ENCODE measurements at places on chromosomes 13 and 19.

- peak; percentile 10 for DNase-seq
Observed at GRCh38 chr13:35866801-35867200, 264.4 kb downstream of the DCLK1 start.

- no peak for DNase-seq
Observed at GRCh38 chr19:48454150-48454730, 1.1 kb upstream of the KCNJ14 start.

DNA sequence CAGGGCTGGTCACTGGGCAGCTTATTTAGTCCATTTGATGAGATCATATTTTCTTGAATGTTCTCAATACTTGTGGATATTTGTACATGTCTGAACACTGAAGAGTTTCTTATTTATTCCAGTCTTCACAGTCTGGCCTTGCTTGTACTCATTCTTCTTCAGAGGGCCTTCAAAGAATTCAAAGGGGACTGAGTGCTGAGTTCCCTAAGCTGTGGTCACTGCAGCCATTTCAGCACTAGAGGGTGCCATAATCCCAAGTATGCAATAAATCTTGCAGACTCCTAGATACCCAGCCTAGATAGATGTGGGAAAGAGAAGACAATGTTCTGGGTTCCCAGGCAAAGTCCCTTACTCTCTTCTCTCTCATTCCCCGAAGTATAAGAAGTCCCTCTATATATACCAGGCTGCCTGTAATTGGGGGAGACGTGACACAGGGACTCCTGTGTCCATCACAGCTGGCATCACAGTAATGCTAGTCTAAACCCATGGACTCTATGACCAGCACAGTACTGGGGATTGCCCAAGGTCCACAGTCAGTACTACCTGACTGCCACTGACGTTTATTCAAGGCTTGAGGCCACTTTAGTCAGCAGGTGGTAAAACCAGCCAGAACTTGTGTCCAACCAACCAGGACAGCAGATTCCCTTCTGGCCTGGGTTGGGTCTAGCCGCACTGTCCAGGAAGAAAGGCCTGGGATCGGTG lies 8.9 kb upstream of the VN1R1 start:
- DNase-seq, result no peak

DNA sequence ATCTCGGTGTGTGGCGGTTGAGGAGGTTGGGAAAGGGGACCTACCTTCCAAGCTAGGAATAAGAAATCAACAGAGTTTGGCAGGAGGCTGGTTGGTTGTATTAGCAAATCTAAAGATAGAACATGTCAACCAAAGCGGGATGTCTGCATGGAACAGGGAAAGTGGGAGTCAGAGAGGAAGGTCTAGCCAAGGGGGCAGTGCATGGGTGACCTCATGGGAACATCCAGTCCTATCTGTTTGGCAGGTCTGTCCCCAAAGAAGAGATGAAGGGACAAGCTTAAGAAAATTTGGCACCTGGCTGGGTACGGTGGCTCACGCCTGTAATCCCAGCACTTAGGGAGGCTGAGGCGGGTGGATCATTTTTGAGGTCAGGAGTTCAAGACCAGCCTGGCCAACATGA lies 118.7 kb upstream of the TSC22D1 start:
- no peak for DNase-seq

DNA sequence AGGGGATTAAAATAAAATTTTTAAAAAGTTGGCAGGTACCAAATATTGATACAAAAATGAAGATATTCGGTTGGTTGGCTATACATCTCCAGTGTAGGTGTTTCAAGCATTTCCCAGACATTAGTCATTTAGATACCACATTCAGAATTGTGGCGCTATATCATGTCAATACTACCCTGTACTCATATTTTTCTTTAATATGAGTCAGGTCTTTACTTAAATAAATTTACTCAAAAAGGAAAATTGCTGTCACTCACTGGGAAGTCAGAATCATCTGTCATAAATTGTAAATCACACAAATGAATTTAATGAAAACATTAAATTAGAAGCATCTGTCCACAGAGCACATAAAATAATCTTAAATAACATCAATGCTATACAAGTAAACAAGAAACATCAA lies 134.2 kb downstream of the TSHZ3 start:
- peak; percentile 54 for DNase-seq

DNA sequence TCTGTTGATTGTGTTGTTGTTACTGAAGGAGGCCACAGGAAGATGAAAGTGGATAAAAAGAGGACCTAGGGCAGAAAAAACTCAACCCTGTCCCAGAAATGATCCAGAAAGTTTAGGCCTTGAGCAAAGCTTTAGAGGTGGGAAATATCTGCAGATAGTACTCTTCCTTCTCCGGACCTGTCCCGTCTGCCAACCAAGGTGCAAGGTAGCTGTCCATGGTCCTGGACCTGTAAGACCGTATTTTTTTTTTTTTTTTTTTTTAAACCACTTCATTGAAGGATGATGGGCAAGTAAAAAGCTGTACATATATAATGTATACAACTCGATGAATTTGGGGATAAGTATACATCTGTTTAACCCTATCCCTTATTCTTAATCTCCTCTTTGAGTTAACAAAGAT lies 225.9 kb downstream of the OLFM4 start:
- DNase-seq, result peak; percentile 1

- DNase-seq, result no peak
Observed at GRCh38 chr19:48405850-48406249, 12.4 kb downstream of the GRIN2D start.

DNA sequence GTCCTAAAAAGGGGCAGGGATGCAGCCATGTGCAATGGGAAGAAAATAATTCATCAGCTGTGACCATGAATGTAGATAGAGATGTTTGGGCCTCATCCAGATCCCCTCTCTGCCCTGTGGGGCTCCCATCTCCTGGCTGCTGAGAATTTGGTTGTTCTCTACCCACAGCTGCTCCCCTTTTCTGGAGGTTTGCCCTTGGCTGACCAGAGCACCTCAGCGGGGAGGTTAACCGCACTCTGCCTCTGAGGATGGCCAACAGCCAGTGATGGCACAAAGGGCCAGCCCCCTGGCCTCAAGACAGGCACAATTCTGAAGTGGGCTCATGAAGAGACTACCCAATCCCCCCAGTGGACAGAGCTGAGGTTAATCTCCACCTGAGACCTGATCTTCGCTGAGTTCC lies 61.5 kb upstream of the SERP2 start:
- DNase-seq, result no peak

DNA sequence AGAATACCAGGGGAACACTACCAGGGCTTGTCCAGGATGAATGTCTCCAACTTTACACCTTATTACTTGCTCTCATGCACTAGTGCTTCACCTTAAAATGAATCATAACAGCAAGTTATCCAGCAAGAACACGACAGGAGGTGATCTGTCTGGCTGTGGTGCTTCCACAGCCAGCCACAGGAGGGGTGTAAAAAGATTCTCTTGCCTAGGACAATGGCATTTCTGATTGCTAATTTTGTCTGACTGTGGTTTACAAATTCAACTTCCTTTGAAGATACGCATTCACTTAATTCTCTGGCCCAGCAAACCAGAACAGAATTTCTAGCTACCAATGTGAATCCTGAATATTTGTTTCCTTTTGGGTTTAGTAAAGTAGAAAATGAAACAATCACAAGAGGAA lies 23.1 kb upstream of the COG3 start:
- DNase-seq, result no peak

GRCh38 chr13:105278943-105279381 lies 1256.5 kb downstream of the EFNB2 start:
- no peak for DNase-seq

- no peak for DNase-seq
Observed at GRCh38 chr13:44669534-44669933, 93.4 kb upstream of the TSC22D1 start.

DNA sequence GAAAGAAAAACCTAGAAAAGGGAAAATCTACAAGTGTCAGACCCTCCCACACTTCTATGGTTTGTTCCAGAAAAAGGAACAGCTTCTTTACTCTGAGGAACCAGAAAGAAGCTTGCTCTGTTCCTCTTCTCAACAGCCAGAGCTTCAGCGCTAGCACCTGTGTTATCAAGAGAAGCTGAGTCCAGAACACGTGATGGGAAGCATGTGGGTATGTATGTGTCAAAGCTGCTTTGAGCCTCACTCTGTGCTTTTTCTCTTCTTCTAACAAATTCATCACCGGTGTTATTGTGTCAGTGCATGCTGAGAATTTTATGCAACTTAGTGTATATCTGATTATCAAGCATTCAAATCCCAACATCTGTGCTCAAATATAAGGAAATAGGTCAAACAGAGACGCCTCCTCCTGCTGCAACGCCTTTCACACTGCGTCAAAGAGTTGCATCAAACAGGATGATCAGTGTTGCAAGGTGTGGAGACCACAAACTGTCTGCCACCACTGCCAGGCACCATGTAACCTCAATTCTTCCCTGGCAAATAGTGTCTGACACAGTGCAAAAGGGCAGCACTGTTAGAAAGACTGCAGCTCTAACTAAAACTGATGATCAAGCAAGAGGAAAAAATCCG lies 83.9 kb downstream of the LRRC63 start:
- DNase-seq, result peak; percentile 75

DNA sequence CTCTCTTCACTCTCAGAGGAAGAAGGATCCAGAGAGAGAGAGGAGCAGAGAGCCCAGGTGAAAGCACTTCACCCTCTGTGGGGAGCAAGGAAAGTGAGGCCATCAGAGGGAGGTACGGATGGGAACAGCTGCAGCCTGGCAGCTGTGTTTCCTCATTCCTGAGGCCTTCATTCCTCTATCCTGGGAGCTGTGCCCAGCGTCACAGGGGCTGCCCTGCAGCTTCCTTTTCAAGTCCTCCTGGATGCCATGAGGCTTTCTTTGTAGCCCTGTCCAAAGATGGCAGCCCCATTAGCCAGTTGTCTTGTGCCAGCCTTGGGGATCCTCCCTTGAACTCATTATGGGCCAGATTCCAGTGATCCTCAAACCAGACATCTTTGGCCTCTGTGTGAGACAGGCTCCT lies 76.8 kb upstream of the PCDH8 start:
- DNase-seq, result no peak

DNA sequence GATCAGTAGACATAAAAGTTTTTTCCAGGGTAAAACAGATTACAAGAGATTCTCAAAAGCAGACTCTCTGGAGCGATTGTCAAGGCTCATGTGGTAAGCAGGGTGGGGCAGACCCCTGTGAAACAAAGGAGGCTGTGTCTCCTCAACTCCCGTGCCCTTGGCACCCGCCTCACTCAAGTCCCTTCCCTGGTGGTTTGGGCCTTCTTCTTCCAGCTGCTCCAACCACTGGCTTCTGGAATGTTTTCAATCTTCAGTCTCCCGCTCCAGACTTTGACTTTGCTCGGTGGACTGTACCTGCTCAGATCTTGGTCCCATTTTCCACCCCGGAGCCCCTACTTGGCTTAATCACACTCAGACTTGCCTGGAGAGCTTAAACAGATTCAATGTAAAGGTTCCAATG lies 74.8 kb upstream of the STK24 start:
- no peak for DNase-seq

DNA sequence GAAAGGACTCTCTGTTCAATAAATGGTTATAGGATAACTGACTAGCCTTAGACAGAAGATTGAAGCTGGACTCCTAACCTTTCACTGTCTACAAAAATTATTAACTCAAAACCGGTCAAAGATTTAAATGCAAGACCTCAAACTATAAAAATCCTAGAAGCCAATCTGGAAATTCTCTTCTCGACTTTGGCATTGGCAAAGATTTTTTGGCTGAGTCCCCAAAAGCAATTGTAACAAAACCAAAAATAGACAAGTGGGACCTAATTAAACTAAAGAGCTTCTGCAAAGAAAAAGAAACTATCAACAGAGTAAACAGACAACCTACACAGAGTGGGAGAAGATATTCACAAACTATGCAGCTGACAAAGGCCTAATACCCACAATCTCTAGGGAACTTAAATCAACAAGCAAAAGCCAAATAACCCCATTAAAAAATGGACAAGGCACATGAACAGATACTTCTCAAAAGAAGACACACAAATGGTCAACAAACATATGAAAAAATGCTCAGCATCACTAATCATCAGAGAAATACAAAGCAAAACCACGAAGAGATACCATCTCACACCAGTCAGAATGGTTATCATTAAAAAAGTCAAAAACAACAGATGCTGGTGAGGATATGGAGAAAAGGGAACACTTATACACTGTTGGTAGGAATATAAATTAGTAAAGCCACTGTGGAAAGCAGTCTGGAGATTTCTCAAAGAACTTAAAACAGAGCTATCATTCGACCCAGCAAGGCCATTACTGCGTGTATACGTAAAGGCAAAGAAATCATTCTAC lies 266.3 kb downstream of the DNAJC15 start:
- no peak for DNase-seq

- DNase-seq, result peak; percentile 28
Observed at GRCh38 chr19:18915639-18916038, 3.5 kb downstream of the COPE start.

GRCh38 chr13:40922437-40923040 lies 96.6 kb downstream of the ELF1 start:
- no peak for DNase-seq

- DNase-seq, result peak; percentile 51
Observed at GRCh38 chr13:49655906-49656305, 27.6 kb downstream of the ARL11 start.

DNA sequence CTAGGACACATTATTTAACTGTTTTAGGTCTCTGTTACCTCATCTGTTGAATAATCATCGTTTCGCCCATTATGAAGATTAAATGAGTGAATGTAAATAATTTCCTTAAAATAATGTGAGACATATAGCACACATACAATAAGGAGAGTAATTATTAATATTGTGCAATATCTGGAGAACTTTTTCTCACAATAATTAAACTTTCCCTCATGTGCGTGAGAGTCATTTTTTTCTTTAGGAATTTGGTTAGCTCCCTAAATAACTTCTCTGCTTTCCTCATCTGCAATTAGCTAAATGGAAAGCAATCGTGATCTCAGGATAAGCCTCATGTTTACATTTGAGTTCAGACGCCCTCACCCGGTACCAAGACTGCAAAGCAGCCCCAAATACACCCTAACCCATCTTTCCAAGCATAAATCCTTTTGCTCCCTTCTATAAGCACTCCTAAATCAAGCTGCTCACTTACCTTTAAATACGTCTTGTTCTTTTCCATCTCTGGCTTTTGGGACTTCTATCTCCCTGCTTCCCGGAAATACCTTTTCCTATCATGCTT lies 78.8 kb downstream of the MZT1 start:
- DNase-seq, result no peak

DNA sequence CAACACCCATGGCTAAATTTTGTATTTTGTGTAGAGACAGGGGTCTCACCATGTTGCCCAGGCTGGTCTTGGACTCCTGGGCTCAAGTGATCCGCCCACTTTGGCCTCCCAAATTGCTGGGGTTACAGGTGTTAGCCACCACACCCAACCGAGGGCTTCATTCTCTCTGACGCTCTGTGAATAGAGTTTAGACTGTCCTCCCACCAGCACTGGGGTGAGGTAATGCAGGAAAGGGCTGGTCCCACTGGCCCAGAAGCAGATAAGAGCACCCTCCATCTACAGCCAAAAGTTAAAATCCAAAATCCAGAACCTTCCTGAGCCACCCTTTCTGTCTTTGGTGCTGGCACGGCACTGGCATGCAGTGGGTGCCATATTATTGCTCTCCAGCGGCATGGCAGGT lies 31.8 kb upstream of the HOMER3 start:
- DNase-seq, result no peak

DNA sequence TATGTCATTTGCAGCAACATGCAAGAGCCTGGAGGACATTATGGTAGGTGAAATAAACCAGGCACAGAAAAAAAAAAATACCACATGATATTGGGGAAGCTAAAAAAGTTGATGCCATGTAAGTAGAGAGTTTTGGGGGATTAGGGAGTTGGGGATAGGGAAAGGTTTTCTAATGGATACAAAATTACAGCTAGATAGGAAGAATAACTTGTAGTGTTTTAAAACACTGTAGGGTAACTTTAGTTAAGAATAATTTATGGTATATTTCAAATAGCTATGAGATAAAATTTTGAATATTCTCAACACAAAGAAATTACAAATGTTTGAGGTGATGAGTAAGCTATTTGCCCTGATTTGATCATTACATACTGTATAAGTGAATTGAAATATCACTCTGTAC lies 1456.7 kb upstream of the MIR17HG start:
- no peak for DNase-seq

All from fibroblast of skin of abdomen (primary cell).